SK-N-MC (cell line): ENCODE measurements at places on chromosomes 1 and 21.

- DNase-seq, result no peak
These were observed 62.9 kb upstream of the LRP8 start for GRCh38 chr1:53390736-53391135.

DNA sequence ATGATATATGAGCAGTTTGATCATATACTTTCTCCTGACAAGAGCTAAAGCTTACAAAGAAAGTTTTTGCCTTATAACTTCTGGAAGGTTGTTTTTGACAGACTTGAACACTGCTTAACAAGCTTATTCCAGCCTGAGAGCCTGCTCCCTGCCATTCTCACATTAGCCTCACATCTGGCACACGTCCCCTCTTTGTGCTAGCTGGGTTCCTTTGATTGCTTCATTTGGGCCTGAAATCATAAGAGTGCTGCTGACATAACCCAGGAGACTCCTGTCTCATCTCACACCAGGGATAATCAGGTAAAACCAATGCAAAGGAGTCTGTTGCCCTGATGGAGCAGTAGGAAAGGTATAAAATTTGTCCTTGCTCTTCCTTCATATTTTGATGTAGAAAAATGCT is 1411.7 kb upstream of the B3GALT2 start:
- no peak for DNase-seq

DNA sequence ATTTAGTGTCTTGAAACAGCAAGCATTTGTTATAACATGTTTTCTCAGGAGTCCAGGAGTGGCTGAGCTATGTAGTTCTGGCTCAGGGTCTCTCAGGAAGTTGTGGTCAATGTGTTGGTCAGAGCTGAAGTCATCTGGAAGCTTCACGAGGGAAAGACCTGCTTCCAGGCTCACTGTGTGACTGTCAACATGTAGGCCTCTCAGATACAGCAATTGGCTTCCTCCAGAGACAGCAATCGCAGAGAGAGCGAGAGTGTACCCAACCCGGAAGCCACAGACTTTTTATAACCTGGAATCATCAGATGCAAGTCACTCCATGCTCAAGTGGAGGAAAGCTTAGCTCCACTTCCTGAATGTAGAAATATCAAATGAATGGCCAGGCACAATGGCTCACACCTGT is 40.9 kb downstream of the TNFRSF9 start:
- no peak for DNase-seq

GRCh38 chr1:92483610-92484471 is 2.9 kb downstream of the GFI1 start:
- no peak for DNase-seq

DNA sequence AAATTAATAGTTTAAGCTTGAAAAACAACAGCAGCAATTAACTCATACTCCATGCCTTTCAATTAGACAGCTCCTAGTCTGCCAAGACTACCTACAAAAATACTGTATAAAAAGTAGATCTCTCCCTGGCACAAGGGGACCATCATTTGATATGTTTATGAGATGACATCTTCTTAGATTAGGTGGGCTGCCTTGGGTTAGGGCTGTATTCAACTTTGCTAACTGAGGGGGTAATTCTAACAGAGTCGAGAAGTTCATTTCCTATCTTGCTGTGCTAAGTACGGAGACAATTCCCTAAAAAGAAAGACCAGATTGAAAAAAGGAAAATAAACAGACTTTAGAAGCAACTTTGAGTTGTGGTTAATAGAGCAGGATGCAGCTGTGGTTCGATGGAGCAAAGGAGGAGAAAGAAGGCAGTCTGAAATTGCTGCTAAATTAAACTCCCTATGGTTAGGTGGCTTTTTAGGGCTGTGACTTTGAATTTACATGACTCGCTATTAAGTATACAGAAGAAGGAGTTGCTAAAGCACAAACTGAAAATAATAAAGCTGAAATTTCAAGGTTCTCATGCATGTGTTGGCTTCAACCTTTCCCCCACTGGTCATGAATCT is 75.4 kb downstream of the CDC7 start:
- DNase-seq, result no peak

- no peak for DNase-seq
These were observed 105.9 kb upstream of the IGSF21 start for GRCh38 chr1:18001725-18002124.

GRCh38 chr21:31193761-31194160 is 150.3 kb downstream of the TIAM1 start:
- DNase-seq, result no peak

- peak; percentile 72 for DNase-seq
These were observed 43.9 kb upstream of the TSPEAR start for GRCh38 chr21:44755227-44755626.

DNA sequence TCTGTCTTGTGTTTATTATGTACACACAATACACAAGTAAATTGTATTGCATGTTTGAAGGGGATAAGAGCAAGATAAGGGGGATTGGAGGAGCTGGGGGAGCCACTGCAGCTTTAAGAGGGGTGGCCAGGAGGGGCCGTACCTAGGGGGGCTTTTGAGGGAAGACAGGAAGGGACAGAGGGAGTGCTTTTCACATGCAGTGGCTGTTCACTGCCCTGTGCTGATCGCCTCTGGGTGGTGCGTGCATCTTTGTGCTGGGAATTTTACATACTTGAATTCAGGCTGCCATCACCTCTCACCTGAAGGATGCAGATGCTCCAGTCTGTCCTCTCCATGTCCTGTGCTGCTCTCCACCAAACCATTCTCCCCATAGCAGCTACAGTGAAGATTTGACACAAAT is 179.5 kb downstream of the PTPRU start:
- DNase-seq, result no peak

DNA sequence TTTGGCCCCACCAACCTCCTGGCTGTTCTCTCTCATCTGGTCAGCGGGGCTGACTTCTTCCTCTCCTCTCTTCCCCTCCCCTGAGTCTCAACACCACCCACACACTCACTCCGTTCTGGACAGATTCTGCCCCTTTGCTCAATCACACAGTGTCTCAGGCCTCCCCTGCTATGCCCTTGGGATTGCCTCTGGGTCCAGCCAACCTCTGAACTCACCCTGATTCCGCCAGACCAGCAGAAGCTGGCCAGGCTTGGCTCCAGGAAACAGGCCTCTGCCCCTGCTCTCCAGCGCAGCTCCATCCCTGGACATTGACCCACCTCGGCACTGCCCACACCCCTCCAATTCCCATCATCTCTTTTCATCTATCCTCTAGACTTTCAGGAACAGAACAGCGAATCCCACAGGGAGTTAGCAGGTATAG is 22.1 kb downstream of the AHDC1 start:
- DNase-seq, result no peak

DNA sequence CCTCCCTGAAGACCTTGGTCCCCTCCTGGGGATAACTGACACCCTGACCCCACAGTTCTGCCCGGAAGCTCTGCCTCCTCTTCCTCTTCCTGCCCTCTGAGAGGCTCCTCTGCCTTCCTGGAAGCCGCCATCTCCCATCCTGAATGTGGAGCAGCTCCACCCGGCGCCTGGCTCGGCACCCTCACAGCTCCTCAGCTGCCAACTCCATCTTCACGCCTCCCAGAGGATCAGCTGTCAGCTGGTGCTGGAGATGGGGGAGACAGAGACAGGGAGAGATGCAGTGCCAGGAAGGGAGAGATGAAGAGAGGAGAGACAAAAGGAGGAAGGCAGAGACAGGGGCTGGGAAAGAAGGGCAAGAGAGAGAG is 210.4 kb upstream of the CSF3R start:
- no peak for DNase-seq

DNA sequence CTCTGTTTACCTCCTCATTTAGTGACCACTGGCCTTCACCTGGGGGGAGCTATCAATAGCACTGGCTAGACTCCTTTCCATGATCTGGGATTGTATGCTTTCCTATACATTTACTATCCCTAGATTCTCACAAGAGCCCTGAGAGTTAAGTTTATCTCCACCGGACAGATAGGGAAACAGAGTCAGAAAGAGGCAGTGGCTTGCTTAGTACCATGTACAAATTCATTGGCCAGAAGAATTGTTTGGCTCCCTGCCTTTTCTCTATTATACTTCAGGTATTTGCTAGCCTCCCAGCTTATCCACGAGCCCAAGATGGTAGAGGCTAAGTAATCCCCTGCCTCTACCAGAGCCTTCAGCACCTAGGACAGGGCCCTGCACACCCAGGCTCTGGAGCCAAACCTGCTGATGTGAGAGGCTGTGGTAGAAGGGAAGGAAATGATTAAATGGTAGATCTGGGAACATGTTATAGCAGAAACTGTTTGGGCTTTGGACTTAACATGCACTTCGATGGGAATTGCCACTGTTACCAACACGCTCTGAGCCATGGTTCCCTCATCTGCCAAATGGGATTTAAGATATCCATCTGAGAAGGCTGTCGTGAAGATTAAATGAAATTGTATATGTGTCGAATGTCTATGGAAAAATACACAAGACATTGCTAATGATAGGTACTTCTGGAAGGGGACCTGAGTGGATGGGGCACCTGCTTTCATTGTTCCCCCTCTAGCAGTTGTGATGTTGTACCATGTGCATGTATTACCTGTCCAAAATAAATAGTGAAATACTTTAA is 3.1 kb upstream of the BLACAT1 start:
- DNase-seq, result no peak

DNA sequence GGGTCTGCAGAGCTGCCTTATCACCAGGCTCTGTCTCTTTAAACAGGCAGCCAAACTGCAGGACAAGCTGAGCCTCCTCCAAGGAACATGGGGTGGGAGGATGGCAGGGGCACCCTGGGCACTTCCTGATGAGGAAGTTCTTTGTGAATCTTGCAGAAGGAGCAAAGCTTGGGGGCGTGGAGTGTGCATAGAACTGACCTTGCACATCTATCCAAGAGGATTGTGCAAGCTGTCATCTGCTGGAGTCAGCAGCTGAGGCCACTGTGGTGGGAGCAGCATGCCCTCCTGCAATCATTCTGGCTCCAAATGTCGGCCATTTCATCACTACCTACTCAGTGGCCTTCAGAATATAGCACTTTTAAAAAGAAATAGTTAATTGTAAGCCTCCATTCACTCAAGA is 182.2 kb downstream of the AJAP1 start:
- DNase-seq, result no peak

DNA sequence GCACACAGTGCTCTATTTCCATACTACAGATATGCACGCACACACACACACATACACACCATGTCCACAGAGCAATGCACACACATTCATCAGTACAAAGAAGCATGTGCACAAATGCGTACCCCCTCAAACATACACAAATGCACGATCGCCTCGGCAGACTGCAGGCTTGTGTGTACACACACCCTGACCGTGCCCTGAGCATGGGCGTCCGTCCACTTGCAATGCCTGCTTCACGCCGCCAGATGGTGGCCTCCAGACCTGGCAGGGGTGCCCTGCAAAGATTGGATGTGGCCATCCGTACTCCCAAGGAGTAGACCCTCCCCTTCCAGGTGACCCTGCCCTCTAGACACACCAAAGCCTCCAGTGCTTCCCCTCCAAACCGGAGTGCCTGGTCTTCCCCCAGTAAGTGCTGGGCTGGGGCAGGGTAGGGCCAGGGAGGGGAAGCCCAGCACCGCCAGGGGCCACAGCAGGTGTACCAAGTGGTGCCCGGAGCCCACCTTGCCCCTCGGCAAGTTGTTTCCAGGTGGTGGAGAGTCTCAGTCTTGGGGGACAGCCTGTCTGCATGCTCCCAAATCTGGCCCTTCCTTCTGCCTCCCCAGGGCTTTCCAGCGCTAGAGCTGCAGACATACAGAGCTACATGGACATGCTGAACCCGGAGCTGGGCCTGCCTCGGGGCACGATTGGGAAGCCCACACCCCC is 20.6 kb downstream of the ESPN start:
- no peak for DNase-seq

DNA sequence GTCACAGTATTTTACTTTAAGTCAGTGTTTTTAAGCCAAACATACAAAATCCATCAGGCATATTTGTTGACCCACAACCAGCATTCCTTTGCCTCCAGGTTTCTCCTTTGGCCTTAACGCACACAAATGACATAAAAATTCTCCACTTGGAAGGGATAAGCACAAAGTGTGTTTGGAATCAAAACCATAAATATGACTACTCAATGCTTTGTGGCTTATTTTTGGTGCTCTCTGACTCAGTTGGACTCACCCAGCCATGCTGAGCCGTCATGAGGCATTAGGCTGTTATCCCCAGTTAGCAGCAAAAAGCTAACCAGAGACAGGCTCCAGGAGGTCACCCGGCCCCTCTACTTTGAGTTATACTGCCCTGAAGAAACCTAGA is 948 bp downstream of the PRUNE1 start:
- no peak for DNase-seq

DNA sequence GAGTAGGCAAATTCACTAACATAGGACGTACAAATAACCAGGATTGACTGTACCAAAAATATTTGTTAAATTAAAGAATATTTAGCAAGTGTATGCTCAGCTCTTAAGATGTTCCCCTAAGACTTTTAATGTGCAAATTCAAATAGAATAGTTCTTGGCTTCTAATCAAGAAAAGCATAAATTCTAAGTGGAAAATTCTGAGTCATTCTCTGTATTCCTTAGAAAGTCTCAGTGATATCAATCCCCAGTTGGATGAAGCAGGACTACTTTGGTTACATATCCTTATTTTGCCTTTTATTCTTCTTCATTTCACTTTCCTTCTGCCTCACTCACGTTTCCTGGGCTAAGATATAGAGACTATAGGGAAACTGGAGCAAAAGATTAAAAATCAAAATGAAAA is 130.2 kb downstream of the IFI44 start:
- DNase-seq, result no peak

- DNase-seq, result no peak
These were observed 37.9 kb upstream of the RHOU start for GRCh38 chr1:228697207-228698016.

- DNase-seq, result no peak
These were observed at the start of gene TNFAIP8L2 for GRCh38 chr1:151156515-151156819. Gene TNFAIP8L2, plus strand, starts transcription at chr1:151156649. Its CDS starts 2,049 bp downstream, at chr1:151158698.

DNA sequence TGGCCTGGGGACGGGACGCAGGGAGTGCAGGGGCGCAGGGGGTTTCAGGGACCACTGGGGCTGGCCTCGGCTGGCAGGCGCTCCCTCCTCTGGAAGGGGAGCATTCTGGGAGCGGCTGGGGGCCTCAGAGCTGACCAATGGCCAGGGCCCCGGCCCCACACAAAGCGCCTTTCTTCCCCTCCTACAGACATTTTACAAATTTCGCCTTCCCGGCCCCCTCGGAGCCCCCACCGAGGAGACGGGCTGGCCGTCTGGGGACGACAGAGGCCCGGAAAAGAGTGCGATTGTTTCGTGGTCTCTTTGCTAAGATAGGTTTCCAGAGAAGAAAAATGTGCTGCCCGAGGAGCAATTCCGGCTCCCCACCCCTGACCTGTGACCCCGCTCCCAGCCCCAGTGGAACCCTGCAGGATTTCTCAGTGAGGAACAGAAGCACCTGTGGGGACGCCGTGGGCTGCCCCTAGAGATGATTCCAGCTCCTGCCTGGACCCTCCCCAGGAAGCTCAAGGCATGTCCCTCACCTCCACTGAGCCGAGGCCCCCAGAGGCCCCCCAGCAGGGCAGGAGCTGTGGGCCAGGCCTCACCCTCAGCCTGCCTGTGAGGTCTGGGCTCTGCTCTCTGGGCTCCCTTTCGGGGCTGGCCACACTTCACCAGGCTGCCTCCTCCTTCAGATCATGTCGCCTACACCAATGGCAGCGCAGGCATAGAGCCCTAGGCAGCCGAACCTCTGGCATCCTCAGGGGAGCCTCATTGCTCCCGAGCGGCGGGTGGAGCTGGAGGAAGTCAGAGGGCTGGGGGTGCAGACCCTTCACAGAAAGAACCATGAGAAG is 15.0 kb upstream of the PLEKHG5 start:
- no peak for DNase-seq
